AML-193 (cell line): ENCODE measurements at places on chromosomes 6 and 20.

GRCh38 chr20:49893242-49894072 lies 21.9 kb downstream of the SPATA2 start:
- DNase-seq = no peak

GRCh38 chr6:126198631-126199030 lies 141.3 kb upstream of the CENPW start:
- no peak for DNase-seq

DNA sequence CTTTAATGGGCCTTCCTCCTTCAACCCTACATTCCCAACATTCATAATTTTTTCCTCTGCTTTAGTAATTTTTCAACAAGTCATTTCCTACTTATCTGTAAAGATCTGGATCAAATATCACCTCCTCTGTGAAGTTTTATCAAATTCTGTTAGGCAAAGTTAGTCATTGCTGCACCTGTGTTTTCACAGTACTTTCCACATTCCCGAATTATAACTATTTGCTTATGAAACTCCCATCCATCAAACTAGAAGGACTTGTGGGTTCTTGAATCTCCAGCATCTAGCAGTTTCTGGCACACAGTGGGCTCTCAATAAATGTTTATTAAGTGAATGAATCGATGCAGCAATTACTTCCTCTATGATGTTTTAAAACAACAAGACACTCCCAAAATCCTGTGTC lies 257.6 kb downstream of the HDGFL1 start:
- no peak for DNase-seq

- peak; percentile 87 for DNase-seq
Observed at GRCh38 chr20:4828830-4829513, 107.3 kb downstream of the PRND start.

- no peak for DNase-seq
Observed at GRCh38 chr6:116438590-116439448, 22.4 kb upstream of the CALHM6 start.

DNA sequence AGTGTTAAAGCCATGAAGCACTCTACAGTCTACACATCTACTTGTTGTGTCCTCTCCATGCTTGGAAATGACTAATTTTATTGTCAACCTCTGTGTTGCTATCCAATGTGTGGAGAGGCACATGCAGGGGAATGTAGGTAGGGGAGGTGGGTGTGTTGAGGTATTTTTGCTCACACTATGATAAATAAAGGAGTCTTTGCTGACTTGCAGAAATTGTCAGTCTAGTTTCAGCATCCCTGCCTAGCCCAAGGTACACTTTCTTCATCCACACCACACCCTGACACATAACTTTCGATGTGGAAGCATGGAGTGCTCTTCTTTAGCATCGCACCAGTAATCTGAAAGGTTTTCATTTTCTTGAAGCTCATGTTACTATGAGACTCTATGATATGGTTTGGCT lies 264.0 kb downstream of the TRDN start:
- DNase-seq = no peak

DNA sequence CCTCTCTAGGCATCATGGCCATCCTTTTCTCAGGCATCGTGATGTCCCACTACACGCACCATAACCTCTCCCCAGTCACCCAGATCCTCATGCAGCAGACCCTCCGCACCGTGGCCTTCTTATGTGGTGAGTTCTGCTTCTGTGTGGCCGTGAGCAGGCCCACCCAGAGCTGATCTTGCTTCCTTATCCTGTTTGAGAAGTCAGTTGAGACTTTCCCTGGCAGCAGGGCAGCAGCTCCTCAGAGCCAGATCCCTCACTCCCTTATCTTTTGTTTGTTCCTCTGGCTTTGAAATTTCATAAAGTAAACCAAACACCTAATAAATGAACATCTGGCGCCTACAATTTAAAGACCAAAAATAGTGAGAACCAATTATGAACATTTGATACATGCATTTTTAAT lies 40.6 kb downstream of the SPATA2 start:
- DNase-seq = no peak

DNA sequence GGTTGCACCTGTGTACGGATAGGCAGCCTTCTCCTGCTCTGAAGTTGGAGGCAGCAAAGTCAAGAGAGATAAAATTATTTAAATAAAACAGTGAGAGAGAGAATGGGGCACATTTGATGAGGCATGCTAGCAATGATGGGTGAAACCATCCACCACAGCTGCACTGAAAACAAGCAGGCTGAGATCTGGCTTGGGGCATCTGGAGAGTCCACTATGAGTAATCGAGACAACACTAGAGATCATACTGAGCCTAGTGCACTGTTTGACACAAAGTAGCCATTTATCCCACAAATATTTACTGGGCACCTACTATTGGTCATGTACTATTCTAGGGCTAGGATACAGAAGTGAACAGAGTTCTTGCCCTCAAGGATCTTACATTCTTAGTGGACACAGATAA lies 66.4 kb downstream of the DZANK1 start:
- no peak for DNase-seq

DNA sequence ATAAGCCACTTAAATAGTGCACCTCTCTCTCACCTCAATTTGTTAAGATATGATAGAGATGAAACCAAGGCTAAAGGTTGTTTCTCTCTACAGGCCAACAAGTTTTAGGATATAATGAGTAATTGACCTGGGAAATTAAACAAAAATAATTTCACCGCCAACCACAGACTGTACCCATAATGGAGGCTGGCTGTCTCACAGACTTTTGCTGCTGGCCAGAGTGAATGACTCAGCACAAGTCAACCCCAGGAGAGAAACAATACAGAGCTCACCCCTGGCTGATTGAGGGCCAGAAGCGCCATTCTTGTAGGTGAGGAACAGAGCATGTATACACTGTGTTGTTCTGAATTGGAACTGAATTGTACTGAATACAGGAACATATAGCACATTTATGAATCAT lies 99.9 kb downstream of the CAP2 start:
- no peak for DNase-seq

DNA sequence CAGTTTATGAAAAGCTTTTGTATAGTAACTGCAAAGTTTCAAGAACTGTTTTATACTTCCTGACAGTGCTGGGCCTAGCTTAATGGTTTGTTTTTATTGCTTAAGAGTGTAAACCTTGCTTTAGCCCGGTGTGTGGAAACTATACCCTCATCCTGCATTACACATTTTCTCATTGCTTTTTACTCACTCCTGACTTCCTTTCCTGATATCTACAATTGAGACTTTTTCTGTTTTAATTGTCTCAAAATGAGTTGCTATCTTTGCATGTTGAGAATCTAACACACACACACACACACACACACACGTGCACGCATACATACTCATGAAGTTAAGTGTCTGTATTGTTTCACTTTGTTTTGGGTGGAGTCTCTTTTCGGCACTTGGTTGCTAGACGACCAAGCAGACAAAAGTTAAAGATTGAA lies 16.7 kb downstream of the BMP2 start:
- DNase-seq = no peak

DNA sequence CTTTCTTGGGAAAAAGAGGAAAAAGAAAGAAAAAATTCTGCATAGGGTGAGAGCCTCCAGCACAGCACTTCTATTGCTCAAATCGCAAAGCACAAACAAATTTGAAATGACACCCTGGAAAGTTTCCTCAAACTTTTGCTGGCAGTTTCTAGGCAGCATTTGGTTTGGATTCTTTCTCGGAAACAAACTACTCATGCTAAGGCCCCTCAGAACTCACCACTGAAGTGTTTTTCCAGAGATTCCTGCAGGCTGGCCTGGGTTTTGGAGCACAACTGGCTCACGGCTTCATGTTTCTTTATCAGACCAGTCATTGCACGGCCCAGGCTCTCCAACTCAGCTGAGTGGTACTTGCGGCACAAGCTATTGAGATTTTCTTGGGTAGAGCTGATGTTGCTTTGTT lies 237.8 kb downstream of the SYNE1 start:
- no peak for DNase-seq

- DNase-seq = no peak
Observed at GRCh38 chr6:144197919-144198318, 47.6 kb downstream of the STX11 start.

DNA sequence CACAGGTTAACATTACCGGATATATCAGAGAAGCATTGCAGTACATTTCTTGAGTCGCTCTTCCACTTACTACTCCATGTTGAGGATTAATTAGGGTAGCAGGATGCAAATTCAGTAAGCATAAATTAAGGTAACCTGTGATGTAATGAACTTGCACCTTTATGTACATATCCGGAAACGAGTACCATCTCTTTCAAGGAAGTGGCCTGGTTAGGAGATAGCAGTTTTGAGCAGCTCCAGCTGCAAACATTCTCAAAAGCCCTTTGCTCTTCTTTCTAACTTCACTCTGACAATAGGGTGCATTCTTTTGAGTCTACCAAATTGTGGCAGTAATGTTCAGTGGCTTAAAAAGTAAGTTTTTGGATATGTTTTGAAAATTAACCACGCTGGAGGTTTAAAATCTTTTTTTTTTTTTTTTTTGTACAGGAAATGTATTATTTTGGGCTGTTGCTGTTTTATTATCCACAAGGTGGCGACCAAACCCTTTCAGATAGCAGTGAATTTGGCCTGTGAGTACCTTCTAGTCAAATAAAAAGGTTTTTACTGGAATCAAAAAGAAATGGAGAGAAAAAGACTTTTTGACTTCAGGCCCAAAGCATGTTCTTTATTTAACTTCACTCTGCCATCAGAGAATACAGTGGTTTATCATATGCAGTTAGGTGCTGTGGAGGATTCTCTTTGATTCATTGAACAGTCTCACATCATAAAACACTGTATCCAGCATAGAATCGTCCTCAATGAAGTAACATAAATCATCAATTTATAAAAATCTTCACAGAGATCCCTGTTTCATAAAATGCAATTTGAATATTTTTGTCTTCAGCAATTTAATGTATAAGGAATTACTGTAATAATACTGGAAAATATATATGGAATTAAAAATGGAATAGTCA lies 8.9 kb downstream of the FAM217B start:
- peak; percentile 72 for DNase-seq

DNA sequence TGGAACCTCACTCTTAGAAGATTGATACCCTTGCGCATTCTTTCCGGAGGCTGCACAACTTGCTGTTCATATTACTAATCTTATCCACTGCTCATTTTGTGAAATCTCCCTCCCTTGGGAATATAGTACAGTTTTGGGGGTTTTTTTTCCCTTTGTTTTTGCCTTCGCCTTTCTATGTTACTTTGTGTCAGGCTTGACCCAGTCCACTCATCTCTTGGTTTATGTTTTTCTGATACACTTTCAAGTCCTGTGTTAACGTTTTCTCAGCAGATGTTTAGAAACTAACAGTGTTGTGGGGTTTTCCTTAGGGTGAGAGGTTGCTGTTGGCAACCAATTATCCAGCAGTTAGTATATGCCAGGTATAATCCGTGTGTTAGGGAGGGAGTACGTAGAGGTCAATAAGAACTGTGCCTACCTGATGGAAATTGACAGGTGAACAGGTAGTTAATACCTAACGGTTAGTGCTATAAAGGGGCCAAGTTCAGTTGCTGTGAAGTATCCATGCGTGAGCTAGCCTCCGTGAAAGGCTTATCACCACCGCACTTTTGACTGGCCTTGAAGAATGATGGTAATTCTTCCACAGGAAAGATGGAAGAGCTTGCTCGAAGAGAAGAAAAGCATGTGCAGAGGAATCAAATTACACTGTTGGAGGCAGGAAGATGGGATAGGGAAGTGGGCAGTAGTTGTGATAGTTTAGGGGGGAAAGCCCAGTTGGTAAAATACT lies 1.4 kb downstream of the NFYA start:
- DNase-seq = no peak

DNA sequence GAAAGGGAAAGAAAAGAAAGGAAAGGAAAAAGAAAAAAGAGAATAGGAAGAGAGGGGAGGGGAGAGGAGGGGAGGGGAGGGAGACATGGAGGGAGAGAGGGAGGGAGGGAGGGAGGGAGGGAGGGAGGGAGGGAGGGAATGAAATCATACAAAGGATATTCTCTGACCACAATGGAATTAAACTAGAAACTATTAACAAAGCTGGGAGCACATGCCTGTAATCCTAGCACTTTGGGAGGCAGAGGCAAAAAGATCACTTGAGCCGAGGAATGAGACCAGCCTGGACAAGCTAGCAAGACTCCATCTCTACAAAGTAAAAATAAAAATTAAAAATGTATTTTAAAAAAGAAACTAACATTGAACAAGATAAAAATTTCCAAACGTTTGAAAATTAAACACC lies 62.8 kb downstream of the ILRUN start:
- no peak for DNase-seq

- DNase-seq = no peak
Observed at GRCh38 chr6:33790379-33790778, 1.4 kb upstream of the LEMD2 start.

GRCh38 chr6:43799551-43800297 lies 29.7 kb downstream of the VEGFA start:
- DNase-seq = peak; percentile 96

DNA sequence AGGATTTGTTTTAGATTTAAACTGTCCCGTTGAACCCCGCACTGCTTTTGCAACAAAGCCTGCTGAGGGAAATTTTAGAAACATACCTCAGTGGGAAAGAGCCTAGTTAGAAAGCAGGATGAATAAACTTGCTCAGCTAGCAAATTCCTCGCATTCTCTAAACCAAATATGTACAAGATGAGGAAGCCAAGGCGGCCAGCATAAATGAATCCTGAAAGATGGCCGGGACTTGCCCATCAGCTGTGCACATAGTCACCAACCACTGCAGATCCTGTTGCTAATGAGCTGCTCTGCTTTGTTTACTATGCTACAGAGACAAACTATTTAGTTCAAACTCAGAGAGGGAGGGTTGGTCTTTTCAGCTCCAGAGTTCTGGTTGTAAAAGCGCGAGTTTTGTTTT lies 49.0 kb downstream of the TMEM170B start:
- DNase-seq = no peak

GRCh38 chr6:128343706-128344105 lies 176.7 kb downstream of the PTPRK start:
- no peak for DNase-seq

- no peak for DNase-seq
Observed at GRCh38 chr20:64160526-64161355, 3.5 kb upstream of the MYT1 start.

GRCh38 chr20:50408526-50409364 lies 101.4 kb upstream of the PTPN1 start:
- DNase-seq = no peak

- DNase-seq = no peak
Observed at GRCh38 chr6:157188213-157188612, 135.1 kb downstream of the TMEM242 start.

GRCh38 chr6:5276581-5276980 lies 15.3 kb downstream of the FARS2 start:
- DNase-seq = no peak

DNA sequence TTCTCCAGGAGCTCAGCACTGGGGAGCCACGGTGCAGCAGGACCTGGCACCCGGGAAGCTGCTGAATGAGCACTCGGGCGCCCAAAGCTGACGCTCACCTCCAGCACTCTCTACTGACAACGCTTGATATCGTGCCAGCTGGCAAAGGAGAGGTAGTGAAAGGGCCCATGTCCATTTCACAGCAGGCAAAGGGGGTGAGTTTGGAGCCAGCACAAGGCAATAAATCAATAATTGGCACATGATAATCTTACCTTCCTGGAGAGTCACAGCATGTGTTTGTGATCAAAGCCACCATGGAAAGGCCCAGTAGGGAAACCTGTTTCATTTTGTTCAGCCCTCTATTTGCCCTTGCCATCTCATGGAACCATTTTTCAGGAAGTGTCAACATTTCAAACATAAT lies 23.3 kb upstream of the SMIM26 start:
- no peak for DNase-seq
